ENCODE measurements at places on chromosomes 13 and 19.

DNA sequence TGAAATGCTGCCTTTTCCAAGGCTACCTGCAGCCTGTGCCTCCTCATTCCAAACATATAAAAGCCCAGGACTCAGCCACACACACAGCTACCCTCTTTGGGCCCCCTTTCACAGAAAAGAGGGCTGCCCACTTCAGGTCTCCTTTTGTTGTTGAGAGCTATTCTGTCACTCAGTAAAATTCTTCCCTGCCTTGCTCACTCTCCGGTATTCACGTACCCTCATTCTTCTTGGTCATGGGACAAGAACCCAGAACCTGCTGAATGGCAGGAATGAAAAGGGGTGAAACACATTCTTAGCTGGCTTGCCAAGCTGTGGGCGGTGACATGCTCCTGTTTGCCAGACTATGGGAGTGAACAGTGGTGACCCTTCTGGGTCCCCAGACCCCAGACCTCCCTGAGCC lies 338.0 kb upstream of the ATXN8OS start:
- no peak for DNase-seq

DNA sequence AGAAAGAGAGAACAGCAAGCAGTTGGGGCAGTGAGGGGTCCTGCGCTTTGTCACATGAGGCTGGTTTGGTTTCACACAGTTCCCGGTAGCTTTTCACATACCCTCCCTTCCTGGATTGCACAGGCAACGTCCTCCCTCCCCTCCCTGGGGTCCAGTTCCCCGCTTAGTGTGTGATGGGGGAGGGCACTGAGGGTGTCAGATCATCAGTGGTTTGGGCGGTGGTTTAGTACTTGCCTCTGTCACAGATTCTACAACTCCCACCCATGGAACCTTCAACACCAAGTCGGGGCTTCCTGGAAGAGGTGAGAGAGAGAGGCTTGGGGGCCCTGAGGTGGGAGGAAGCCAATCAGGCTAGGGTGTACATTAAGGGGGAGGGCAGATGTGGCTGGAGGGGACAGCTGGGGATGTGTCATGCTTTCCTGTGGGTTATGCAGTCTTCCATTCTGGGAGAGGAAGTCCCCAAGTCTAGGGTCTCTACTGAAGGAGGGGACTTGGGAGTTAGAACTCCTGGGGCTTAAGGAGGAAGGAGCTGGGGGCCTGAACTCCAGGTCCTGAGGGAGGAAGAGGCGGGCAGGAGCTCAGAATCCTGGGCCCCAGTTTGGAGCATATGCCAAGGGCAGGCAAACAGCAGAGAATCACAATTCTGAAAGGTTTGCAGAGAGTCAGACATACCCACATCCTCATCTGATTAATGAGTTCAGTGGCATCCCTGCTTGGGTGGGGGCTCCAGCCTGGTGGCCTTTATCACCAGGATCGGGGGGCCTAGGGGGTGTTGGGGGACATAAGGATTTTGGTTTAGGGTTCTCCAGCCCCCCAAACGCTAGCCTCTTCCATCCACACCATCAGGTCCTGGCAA lies at the start of gene NKG7:
Gene NKG7 (minus strand): TSS at position 6 of the 856 bp plus-strand sequence. CDS start 119 bp downstream, outside the sequence.
- peak; percentile 6 for DNase-seq

GRCh38 chr13:101111894-101112293 lies 304.4 kb downstream of the NALCN start:
- no peak for DNase-seq

DNA sequence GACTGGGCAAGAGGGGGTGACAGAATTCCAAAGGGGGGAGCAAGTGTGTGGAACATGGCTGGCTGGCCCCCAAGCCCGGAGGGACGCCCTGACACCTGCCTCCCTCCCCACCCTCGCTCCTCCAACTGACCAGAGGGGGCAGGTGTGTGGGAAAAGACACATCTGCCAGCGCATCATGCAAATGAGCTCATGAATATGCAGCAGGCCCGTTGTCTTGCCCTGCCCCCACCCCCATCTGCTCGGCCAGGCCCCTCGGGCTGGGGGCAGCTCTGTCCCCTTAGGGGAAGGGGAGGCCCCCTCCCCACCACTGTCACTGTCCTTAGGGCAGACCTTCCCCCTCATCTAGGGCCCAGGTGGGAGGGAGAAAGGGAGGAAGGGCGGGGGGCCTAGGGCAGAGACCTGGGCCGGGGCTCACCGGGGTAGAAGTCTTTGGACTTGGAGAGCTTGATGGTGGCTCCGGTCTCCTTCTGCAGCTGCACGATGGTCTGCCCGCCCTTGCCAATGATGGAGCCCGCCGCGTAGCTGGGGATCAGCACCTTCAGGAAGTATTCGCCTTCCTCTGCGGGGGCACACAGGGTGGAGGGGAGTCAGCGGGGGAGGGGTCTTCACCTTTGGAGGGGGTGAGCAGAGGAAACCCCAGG lies 12.9 kb downstream of the NOVA2 start:
- no peak for DNase-seq

DNA sequence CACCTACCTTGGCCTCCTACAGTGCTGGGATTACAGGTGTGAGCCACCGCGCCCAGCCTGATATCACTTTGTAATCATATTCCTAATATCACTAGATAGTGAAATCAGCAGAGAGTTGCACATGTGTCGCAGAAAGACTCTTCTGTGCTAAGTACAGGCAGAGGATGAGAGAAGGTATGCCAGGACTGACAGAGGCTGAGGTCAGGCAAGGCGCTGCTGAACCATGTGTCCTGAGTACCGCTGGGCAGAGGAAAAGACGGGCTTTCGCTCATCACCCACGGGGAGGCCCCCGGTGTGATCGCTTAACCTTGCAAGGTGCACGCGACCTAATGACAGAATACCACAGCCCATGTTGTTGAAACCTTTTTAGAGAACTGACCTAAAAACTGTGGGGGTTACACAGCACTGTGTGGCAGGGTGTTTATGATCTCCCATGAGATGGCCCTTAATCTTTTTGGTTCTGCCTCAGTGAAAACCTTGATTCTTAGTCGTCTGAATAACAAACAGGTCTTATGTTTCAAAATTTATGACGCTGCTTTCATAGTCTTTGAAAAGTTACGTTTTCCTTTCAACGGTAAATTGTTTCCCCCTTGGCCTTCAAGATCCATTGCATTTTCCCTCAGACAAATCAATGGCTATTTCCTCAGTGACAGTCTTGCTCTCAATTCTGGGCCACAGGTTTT lies 12.2 kb downstream of the GJA3 start:
- DNase-seq: no peak

DNA sequence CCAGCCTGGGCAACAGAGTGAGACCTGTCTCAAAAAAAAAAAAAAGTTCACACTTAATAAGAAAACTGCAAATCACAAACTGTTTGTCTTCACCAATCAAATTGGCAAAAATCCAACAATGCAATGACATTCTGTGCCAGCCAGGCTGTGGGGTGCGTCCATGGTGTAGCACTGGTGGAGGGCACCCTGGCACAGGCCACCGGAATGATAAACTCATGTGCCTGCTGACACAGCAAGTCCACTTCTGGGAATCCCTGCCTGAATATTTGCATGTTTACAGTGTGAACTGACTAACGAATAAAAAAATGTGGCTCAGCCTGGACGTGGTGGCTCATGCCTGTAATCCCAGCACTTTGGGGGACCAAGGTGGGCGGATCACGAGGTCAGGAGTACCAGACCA lies 1.6 kb upstream of the LRRC25 start:
- DNase-seq: no peak

DNA sequence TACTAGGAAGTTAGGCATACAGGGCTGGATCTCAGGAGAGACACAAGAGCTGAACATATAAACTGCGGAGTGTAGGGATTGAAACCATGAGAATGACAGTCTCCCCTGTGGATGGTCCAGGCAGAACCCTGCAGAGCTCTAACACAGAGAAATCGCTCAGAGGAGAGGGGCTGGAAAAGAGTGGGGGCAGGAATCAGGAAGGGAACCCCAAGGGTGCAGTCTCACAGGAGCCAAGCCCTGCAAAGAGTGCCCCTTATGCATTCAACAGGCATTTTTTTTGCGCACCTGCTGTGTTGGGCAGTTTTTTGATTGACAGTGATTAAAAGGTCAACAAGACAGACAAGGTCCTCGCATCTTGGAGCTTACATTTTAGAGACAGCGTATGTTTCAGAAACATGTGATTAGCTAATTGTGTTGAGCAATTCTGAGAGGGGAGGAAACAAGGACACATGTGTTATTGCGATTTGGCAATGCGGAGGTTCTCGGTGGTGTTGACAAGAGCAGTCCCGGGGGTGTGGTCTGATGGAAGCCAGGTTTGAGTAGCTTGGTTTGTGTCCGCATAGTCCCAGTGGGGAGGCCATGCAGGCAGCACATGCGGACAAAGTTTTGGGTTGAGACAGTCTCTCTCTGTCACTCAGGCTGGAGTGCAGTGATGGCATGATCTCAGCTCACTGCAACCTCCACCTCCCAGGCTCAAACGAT lies 182.6 kb upstream of the IRS2 start:
- no peak for DNase-seq

DNA sequence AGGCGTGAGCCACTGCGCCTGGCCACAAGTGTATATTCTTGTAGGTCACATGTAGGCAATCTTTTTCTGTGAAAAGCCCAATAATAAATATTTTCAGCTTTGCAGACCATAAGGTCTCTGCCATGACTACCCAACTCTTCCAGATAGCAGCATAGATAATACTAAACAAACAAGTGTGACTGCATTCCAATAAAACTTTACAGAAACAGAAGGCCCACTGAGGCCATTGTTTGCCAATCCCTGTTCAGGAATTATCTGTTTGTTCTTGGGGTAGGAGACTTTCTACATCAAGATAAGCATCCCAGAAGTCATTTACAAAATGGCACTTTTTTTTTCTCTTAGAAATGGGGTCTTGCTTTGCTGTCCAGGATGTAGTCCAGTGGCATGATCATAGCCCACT lies 2.8 kb upstream of the ZNF329 start:
- DNase-seq: no peak

DNA sequence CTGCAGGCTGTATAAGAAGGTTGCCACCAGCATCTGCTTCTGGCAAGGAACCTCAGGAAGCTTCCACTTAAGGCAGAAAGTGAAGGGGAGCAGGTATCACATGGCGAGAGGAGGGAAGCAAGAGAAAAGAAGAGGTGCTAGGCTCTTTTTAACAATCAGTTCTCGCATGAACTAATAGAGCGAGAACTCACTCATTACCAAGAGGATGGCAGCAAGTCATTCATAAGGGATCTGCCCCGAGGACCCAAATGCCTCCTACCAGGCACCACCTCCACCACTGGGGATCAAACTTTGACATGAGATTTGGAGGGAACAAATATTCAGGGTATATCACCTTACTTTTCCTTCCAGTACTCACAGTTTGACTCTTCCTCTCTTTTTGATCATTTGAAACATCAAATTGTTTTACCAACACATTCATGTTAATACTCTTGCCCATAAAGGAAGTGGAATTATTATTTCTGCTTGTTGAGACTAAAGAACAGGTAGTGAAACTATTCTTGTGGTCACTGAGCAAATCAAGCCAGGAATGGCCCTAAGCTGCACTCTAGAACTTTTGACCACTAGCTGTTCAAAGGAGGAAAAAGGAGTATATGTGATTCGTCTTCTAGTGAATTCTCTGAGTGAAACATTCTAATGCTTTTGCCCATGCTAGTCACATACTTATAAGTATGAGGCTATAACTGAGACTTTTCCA lies 45.0 kb downstream of the LACC1 start:
- DNase-seq: no peak

- peak; percentile 100 for DNase-seq
Measured at GRCh38 chr19:18224525-18225354, 1.5 kb downstream of the PDE4C start.

- no peak for DNase-seq
Measured at GRCh38 chr13:99299920-99300341, 7.3 kb downstream of the GPR183 start.

DNA sequence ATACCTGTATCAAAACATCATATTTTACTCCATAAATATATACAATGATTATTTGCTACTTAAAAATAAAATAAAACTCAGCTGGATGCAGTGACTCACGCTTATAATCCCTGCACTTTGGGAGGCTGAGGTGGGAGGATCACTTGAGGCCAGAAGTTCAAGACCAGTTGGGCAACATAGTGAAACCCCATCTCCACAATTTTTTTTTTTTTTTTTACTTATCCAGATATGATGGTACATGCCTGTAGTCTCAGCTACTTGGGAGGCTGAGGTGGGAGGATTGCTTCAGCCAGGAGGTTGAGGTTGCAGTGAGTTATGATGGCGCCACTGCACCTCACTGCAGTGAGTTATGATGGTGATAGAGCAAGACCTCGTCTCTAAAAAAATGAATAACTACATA lies 22.4 kb downstream of the POU2F2 start:
- DNase-seq: no peak

DNA sequence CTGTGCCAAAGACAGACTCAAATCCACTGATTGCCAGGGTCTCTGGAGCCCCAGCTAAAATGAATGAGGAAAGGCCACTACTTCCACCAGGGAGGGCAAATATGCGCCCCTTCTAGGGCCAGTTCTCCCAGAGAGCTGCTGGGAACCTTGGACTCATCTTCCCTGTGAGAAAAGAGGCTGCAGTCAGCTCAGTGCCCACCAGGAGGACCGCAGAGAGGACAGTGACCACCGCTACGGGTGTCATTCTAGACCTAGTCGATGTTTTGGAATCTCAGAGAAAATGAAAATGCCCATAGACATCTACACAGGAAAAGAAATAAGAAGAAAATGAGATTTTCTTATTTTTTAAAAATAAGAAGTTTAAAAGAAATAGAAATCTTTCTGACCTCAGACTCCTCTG lies 235.1 kb downstream of the UQCRFS1 start:
- no peak for DNase-seq

All from chondrocyte (in vitro differentiated cells).